ENCODE measurements at places on chromosomes 4 and X.
A peak's percentile ranks its signal among the peaks of the same experiment; 100 is the strongest.

DNA sequence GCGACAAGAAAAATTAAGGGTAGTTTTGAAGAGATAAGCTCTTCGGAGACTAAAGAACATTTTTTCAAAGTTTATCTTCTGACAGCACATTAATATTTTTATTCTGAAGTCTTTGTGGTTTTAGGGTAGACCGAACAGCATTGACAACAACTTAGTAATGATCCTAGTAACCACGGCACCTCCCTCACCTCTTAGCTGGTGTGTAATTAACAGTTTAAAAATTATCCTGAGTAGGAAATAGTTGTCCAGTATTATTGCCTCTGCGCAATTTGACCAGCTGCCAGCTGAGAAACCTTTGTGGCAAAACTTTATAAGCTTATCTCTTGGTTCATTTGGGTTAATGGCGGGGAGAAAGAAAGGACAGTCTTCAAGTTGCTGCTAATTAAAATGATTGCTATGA lies 213.6 kb downstream of the CBLL2 start:
- DNase-seq: no peak

- no peak for DNase-seq
These were observed 10.7 kb downstream of the C4orf51 start for GRCh38 chr4:145690610-145691009.

GRCh38 chrX:103716962-103717361 lies 6.3 kb downstream of the TMEM31 start:
- DNase-seq: peak; percentile 24

DNA sequence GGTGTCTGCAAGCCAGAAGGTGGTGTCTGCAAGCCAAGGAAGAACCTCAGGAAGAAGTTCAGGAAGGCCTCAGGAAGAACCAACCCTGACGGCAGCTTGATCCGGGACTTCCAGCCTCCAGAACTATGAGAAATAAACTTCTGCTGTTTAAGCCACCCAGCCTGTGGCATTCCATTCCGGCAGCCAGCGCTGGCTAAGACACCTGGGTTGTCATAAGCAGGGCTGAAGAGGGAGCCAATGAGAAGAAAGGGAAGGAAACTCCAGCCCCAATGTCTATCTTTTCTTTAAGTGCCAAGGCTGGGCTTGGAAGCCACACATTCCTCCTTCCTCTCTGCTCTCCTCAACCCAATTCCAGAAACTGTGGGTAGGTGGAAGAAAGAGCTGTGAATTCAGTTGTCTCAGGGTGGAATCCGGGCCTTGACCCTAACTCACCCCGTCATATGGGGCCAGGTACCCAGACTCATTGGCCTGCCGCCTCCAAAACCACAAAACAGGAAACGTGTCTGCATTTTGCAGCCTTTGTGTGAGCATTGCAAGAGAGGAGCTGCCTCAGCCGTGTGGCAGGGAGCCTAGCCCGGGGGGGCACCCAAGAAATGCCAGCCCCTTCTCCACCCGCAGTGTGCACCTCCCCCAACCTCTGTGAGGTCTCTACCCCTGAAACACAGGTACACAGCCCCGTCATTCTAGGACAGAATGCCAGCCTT lies 26.8 kb downstream of the CRMP1 start:
- DNase-seq: peak; percentile 12

- DNase-seq: no peak
These were observed 131.8 kb upstream of the ENPEP start for GRCh38 chr4:110344165-110344564.

- no peak for DNase-seq
These were observed 63.3 kb downstream of the KCNIP4 start for GRCh38 chr4:21885241-21885640.

GRCh38 chr4:79353075-79353474 lies 27.2 kb upstream of the NAA11 start:
- no peak for DNase-seq

GRCh38 chr4:163595580-163595979 lies 101.1 kb downstream of the TMA16 start:
- DNase-seq: no peak

GRCh38 chr4:154545689-154546088 lies 4.5 kb downstream of the PLRG1 start:
- no peak for DNase-seq

DNA sequence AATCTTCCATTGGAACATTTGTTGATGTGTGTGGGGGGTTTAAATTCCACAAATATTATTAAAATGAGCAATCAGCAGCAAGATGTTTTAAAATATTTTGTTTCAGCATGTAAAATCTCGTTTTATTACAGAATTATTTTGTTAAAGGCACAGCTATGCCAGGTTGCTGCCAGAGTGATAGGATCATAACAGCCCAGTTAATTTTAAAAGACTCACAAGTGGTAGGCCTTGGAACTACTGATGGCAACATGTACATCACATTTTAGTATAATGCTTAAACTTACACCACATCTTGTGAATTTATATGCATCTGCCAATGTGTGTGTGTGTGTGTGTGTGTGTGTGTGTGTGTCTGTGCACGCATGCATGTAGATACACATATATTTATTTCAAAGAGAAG lies 97.8 kb upstream of the SPRY1 start:
- DNase-seq: no peak

- DNase-seq: no peak
These were observed 910 bp downstream of the ANK2 start for GRCh38 chr4:113050371-113050755.

DNA sequence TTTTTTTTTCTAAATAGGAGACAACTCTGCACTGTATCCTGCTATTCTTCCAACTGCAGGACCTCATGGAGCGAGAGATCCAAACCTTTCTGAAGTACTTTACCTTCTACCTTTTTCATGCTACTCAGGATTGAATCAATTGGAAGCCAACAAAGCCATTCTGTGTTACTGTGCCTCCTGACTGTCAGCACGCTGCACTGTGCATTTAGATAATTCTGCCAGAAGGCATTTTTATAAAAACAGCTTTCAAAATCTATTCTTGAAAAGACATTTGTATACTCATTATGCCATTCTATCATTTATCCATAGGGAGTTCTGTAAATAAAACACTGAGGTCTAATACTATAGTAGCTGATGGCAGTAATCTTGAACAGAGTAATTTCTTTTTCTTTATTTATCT lies 142.8 kb downstream of the SLIT2 start:
- DNase-seq: no peak

DNA sequence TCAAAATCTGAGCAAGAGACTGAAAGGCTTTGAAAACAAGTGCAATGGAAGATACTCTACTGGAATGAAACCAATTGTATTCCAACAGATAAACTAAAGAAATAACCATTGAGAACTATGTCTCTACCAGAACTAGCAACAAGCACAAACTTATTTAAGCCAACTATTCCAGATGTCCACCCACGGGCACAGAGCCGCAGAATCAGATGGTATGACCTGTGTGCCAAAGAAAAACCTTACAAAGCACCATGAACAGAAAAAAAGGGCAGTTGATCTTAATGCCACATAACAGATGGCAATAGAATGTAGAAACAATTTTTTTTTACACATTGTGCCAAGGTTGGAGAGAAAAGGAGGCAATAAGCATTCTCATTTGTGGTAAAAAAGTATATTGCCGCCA lies 269.3 kb upstream of the ADGRL3 start:
- no peak for DNase-seq

DNA sequence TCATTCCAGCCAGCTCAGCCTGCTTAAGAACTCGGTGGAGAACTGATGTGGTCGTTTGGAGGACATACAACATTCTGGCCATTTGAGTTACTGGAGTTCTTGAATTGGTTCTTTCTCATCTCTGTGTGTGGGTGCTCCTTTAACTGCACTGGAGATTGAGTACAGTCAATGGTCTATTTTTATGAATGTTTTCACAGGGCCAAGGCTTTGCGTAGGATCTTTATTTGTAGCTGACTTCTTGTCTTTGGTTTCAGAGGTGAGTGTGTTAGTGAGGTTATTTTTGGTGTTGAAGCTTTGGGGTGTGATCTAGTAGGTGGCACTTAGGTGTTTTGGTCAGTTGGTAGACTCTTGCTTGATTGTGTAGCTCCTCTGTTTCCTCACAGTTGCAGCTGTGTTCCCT lies 288.4 kb downstream of the LHFPL1 start:
- DNase-seq: no peak

DNA sequence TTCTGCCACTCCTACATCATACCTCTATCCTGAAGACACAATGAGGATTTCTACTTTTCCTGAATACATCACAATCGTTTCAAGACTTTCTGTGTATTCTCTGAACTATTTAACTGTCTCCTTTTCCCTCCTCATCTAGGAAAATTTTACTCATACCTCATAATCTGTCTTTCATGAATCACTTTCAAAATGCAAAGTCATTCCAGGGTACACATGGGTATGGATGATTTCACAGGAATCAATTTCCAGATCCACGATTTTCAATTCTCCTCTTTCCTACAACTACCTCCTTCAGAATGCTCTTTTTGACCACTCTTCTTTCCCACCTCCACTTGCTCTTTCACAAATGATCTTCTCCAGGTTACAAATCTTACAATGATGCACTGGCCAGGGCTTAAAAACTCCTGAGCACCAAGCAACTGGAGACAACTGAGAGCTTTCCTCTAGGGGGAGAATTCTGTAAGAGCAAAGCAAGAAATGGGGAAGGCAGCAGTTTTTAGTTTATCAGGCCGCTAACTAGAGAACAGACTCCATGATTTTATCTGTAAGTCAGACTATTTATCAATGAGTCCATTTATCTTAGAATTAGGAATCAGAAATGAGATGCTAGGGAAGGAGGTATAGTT lies 116.4 kb downstream of the PPP3CA start:
- DNase-seq: no peak

DNA sequence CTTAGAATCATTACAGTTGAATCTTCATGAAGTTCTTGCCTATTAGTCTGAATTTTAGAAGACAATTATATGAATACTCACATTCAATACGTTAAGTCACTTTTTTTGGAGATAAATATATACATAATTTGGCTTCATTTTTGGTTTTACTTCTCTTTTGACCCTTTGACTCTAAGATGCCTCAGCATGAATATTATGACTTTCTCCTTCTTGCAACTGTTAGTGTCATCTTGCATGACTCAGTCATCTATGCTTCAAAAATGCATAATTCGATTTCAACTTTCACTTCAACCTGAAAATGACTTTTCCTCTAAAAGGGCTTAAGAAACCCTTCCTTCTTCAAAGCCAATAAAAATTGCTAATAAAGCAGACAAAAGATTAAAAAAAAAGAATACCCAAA lies 1427.5 kb downstream of the ADGRL3 start:
- DNase-seq: no peak

- DNase-seq: no peak
These were observed 8.5 kb downstream of the NSG1 start for GRCh38 chr4:4395371-4395770.

GRCh38 chrX:130793975-130794374 lies 109.0 kb downstream of the ENOX2 start:
- DNase-seq: no peak

GRCh38 chrX:154010330-154011087 lies 9.2 kb downstream of the IRAK1 start:
- no peak for DNase-seq

DNA sequence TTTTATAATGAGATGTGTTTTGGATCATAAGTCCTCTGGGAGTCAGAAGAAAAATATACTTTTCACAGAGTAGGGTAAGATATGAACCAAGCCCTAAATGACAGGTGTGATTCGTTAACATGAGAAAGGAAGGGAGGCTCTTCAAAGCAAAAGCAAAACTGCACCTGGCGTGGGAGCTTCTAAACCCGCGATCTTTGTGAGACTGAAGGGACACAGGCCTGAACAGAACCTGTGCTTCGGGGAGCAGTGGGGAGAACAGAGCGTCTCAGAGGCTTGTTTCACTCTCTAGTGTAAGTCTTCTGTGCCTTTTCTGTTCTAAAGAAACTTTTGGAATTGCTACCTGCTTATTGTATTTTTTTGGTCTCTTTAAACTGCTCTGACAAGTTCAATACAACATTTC lies 30.2 kb upstream of the CYP4V2 start:
- no peak for DNase-seq

DNA sequence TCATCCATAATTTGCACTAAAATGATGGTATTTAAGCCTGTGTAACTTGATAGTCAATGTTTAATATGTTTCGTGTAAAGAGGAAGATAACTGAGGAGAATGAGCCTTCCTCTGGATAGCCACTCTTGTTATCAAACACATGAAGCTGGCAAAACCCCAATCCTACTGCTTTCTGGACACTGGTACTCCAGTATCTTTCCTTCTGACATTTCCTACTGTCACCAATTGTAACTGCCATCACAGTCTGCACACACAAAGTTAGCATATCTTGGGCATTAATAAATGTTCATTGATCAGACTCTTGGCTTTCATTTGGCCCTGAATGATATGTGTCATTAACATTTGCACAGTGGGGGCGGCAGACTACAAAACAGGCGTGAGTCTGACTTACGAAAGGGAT lies 419.1 kb downstream of the TMA16 start:
- DNase-seq: no peak

- no peak for DNase-seq
These were observed 65.0 kb downstream of the ZFX start for GRCh38 chrX:24214568-24214967.

DNA sequence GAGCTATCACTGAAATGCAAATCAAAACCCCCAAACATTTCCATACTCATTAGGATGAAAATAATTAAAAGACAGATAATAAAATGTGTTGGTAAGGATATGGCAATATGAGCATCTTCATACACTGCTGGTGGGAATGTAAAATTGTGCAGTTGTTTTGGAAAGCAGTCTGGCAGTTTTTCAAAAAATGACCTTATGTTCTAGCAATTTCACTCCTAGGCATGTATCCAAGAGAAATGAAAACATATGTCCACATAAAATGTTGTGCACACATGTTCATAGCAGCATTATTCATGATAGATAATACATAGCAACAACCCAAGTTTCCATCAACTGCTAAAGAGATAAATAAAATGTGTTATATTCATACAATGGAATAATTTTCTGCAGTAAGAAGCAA lies 14.8 kb upstream of the GPRASP2 start:
- DNase-seq: peak; percentile 29

- DNase-seq: no peak
These were observed 16.4 kb downstream of the PSAPL1 start for GRCh38 chr4:7418131-7418943.

GRCh38 chr4:73674451-73674919 lies 54.2 kb upstream of the RASSF6 start:
- DNase-seq: no peak

GRCh38 chrX:110407910-110408545 lies 49.4 kb downstream of the RTL9 start:
- peak; percentile 70 for DNase-seq

DNA sequence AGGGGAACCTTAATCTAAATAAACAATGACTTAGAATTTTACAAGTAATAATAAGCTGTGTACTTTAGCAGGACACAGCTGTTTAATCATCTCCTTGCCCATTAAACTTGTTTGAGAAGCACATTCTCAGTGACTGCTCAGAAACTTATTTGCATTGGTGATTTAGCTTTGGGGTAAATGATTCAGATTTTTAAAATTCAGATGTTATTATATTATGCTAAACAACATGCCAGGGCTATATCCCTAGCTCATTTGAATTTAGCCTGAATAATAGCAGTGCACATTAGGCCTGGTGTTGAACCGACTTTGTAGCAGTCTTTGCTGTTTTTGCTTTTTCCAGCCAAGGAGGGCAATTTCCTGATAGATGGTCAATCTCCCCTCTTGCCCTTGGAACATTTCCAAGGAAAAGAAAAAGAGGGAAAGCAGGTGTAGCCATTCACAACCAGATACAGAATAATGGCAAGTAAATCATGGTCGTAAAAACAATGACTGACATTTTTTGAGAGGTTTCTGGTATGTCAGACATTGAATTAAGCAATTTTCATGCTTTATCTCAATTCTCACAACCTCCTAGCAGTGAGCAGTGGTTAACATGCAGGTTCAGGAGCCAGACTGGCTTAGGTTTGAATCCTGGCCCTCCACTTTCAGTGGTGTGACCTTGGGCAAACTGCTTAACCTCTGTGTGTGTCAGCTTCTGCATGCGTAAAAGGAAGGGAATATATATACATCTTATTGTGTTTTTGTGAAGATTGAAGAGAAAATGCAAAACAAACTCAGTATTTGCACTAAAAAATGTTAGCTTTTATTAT lies 16.8 kb downstream of the ARHGEF38 start:
- DNase-seq: no peak
